Right renal cortex interstitium (tissue), 3 donors: ENCODE measurements at places on chromosomes 3 and 15.
A peak's percentile ranks its signal among the peaks of the same experiment; 100 is the strongest.

DNA sequence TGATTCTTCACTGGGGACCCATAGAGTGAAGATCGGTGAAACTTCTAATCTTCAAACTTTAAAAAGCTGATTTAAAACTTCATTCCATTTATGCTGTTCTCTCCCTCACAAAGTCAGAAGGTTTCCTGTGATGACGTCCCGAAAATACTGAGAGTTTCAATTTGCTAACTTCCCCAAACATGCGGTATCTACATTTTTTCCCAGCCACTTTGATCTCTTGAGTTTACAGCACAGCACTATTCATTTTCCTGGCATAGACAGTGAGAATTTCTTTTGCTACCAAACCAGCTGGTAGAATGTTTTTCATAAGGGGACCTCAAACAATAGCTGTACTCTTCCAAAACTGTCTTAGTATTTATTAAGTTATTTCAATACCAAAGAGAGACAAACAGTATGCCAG is 156.8 kb downstream of the LSAMP start:
- DNase-seq = no peak

GRCh38 chr15:87633525-87633924 is 623.0 kb downstream of the NTRK3 start:
- DNase-seq = no peak

DNA sequence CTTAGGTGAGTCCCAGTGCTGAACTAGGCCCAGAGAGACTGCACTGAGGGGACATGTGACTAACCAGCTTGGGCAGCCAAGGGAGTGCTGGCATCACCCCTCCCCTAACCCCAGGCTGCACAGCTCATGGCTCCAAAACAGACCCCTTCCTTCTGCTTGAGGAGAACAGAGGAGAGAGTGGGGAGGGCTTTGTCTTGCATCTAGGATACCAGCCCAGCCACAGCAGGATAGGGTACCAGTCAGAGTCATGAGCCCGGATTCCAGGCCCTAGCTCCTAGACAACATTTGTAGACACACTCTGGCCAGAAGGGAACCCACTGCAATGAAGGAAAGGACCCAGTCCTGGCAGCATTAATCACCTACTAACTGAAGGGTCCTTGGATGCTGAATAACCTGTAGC is 49.9 kb upstream of the PLSCR4 start:
- no peak for DNase-seq

- DNase-seq = no peak
These were observed 80.8 kb downstream of the SMAD3 start for GRCh38 chr15:67146234-67146633.

DNA sequence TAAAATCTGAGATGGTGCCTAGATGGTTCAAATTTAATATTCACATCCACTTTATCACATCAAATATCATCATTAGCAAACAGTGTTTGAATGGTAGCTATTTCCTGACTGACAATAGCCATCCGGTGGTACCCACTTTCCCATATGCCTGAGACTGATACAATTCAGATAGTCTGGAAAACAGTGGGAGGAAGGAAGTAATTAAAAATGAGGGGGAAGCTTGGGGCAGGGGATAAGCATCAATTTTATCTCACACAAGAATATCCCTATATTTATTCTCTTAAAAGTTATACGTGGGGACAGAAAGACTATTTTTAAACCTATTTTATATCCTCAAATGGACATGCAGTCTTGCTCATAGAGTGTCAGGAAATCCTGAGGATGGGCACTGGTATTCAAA is 122.5 kb upstream of the GAP43 start:
- DNase-seq = no peak

DNA sequence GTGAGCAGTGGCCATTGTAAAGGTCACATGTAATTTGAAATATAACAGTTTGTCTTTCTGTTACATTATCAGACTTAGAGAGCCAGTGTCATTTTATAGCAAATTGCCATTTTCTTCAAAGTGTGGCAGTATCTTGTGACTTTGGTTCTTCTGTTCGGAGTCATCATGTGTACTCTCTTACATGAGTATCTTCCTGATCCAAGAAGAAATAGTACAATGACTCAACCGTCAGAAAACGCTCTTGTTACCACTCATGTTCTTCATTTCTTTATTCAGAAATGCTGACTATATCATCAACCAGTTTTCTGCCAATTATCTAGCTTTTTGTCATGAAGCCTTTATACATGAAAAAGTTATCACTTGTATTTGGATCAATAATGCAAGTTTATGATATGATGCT is 93.6 kb upstream of the CGNL1 start:
- no peak for DNase-seq

DNA sequence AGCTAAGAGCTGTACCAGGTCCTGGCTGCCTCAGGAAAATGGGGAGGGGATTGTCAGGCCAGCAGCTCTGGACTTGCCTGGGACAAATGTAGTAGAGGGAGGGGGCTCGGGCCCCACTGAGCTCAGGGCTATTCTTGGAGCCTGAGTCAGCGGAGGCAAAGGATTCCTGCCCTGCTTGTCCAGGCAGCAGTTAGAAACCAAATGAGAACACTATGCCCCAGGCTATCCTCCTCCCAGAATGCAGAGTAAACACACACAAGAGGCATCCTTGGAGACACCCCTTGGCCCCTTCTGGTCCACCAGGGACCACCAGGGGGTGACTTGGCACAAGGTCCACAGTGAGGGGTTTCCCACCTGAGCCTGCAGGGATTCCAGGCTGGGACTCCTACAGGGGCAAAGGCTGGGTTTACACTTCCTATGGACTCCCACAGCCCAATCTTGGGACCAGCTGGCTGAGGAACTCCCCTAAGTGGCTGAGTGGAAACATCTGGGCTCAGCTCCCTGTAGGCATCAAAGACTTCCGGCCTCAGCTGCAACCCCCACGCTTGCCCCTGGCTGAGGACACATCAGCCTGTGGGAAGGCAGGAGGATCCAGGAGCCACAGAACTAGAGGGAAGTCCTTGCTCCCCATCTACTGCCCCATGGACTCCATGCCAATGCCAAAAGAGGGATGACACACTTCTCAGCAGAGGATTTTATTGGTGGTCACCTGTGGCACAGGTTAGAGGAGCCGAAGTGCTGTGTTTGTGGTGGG is 3.4 kb upstream of the COL7A1 start:
- peak; percentile 75 for DNase-seq

GRCh38 chr3:190863119-190863465 is 598 bp upstream of the GMNC start:
- DNase-seq = no peak

GRCh38 chr3:17500618-17501017 is 241.8 kb downstream of the TBC1D5 start:
- DNase-seq = no peak

DNA sequence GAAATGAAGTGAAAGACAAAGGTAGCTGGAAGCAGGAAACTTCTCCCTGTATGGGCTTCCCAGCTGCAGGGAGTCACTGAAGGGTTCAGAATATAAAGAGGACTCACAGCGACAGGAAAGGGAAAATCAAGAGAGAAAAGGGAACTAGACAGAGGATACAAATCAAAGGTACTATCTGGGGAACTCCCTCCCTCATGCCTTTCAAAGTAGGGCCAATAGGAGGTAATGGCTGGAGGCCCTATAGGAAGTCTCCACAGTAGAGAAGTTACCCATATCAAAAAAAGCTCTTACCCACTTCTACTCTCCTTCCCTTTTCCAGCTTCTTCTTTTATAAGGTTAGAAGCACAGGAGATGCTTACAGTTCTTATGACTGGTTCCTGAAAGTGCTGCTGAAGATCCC is 43.5 kb downstream of the FMN1 start:
- no peak for DNase-seq

DNA sequence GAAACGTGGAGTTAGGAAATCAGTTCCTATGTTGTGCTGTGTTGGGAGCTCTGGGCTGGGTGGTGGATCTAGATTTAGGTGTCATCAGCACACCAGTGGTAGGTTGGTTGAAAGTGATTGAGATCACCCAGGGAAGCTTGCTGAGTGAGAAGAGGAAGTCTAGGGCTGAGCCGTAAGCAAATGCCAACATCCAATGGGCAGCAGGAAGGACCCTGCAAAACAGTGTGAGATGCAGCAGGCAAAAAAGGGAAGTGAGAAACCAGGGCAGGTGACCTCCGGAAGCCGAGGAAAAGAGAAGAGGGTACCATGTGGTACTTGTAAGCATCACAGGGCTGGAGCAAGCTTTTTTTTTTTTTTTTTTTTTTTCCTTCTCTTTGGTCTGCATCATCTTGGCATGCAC is 15.9 kb upstream of the COPG1 start:
- no peak for DNase-seq

GRCh38 chr3:175456466-175456865 is 597.3 kb downstream of the NAALADL2 start:
- no peak for DNase-seq

DNA sequence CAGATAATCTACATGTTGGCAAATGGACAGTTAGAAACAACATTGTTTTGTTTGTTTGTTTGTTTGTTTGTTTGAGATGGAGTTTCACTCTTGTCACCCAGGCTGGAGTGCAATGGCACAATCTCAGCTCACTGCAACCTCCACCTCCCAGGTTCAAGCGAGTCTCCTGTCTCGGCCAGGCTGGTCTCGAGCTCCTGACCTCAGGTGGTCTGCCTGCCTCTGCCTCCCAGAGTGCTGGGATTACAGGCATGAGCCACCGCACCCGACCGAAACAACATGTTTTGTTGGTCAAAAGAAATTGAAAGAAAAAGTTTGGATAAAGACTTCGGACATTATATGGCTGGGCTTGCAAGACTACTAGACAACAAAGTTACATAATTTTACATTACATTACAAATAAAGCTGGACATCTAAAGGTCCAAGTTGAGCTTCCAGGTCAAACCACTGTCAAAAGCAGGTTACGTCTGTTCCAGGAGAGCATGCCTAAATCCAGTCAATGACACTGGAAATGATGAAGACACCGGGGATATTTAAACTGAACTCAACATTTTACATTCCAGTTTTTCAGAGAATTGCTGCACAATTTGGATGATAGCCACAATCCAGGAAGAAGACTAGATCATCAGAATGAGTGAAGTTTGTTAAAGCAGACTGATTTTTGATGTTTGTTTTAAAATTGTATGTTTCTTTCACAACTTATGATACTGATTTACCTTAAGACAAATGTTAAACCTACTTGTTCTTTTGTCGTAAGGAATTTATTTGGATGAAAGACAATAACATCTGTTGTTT is 18.6 kb downstream of the SERP1 start:
- no peak for DNase-seq

DNA sequence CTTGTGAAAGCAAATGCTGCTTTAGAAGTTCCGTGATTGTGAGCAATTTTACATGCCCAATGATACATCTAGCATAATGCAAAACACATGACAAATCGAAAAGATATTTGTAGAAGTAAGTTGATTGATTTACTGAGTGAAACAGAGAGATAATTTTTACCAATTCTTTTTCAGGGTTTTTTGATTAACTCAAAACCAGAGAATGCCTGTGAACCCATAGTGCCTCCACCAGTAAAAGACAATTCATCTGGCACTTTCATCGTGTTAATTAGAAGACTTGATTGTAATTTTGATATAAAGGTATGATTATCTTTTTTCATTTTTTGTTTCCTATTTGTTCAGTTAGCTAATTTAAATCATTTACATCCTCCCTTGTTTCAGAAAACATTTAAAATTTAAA is 58.8 kb downstream of the RNF13 start:
- DNase-seq = no peak

DNA sequence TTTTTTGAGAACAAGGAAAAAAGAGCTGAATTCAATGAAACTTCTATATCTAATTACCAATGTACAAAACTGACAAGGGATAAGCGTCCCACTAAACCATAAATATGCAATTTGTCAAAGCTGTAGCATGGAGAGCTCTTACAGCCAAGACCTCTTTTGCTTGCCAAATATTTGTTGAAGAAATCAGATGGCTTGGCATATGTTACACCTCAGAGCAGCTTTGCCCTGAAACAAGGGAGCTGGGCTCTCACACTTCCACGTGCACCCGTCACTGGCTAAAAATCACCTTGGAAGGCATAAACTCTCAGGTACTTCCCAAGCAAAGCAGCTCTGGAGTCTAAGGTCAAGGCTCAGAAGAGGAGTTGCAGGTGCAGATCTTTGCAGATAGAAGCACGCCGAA is 324.7 kb upstream of the SLCO3A1 start:
- no peak for DNase-seq

DNA sequence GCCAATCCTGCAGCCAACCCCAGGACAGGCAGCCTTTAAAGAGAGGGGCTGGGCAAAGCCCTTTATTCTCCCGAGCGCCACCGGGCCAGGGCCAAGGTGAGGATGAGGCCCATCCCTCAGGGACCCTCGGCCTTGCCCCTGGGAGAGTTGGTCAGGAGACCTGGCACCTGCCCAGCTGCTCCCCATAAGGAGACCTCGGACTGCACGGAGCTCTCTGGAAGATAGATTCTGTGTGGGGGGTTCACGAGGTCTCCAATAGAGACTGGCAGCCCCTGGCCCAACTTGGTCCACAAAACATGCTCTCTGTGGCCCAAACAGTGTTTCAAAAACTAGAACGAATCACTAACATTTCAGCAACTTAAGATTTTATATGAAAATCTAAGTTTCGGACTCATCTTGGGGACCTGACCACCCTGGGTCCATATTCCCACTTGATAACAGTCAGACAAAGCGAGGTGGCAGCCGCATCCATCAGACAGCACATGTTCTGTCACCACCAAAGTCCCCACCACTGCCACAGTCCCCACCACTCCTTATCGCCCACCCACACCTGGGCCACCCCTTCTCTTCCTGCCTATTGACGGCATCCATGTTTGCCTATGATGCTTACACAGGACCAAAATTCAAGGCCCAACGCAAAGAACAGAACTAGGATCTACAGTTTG is 114.4 kb upstream of the RPL32 start:
- DNase-seq = no peak

DNA sequence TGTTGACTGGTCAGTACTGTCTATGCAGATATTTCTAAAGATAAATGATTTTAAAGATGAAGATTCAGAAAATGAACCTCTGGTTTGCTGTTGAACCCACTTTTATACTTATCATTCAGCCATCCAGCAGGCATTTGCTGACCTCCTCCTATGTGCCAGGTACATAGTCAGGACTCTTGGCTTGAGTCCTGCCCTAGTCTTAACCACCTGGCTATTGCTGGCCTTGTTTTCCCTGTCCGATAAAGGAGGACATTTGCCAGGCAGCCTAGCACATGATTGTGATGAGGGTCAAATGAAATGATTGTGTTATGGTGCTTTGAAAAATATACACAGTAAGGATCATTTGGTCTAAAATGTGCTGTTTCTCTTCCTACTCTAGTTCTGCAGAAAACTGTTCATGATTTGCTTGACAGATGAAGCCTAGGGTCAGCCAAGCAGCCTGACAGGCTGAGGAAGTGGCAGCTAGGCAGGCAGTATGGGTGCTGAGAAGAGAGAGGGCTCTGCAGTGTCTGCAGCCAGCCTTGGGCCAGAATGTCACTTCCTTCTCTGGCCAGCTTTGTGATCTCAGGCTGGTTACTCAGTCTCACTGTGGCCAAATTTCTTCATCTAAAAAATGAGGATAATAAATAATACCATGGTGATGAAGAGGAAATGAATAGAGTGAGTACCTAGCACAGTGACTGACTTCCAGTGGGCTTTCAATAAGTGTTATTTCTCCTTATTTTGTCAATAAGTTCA is 13.8 kb downstream of the EXOSC7 start:
- no peak for DNase-seq

DNA sequence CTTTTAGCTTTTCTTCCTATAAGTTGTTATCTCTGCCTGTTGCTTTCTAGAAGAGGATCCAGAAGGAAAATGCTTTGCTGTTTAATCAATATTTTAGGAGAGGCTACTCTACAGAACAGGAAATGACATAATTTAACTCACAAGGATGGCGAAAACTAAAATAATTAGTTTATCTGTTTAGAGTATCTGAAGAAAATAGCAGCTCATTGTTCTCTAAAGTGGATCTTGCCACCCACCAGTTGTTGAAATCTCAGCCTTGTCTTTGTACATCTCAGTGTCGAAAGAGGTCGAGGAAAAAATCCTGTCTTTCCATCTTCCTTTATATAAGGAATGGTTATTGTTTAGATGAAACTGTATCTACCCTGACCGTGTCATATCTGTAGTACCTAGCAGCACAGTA is 126.6 kb downstream of the ZNF609 start:
- no peak for DNase-seq
